Panc1 (cell line): ENCODE measurements at places on chromosomes 3 and 15.

GRCh38 chr3:160279657-160280056 is 54.4 kb downstream of the C3orf80 start:
- DNase-seq, result no peak

- no peak for DNase-seq
Observed at GRCh38 chr15:31528846-31529245, 202.2 kb downstream of the KLF13 start.

GRCh38 chr3:37262816-37263393 is 88.5 kb upstream of the LRRFIP2 start:
- no peak for DNase-seq

DNA sequence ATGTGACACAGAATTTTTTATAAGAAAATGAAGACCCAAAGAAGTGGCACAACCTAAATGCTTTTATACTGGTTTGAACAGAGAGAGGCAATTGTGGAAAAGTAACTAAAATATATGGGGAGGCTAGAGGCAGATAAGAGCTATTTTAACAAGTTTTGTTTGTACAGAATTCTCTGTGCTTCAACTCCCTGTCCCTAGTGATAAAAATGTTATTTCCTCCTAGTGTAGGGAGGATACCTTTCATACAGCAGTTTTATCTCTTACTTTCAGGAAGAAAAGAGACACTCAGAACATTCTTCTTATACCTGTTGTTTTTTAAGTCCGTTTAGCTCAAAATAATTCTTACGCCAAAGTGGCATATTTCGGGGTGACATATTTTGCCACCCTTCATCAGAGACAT is 21.2 kb upstream of the ZNF639 start:
- DNase-seq, result no peak

- no peak for DNase-seq
Observed at GRCh38 chr3:165502707-165503106, 306.5 kb upstream of the SLITRK3 start.
